ENCODE measurements at places on chromosomes 1 and 21.
A peak's percentile ranks its signal among the peaks of the same experiment; 100 is the strongest.

DNA sequence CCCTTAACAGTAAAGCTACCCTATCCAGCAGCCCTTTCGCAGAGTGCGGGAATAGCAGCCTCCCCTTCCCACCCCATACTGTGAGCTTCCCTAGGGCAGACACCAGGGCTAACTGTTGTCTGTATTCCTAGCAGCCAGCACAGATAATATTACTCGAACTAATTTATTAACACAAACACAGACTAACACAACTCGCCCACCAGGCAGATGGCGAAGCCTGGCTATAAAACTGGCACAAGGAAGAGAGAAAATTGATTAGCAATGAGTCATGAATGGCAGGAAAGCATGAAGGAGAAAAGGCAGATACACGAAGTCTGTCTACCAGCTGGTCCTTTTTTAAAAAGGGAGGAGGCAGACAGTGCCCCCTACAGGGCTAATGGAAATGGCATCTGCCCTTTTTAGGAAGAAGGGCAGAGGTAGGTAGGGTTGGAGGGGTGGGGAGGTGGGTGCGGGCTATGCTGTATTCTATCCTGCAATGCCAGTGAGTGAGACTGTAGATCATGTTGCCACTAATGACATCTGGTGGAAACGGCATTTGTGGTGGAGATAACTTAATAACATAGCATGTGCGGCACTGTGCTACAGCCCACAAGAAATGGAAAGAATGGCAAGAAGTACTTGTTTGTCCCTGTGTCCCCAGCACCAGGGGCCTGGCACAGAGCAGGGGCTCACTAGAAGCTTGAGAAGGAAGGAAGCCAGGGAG is 30.6 kb upstream of the CTPS1 start:
- no peak for DNase-seq

DNA sequence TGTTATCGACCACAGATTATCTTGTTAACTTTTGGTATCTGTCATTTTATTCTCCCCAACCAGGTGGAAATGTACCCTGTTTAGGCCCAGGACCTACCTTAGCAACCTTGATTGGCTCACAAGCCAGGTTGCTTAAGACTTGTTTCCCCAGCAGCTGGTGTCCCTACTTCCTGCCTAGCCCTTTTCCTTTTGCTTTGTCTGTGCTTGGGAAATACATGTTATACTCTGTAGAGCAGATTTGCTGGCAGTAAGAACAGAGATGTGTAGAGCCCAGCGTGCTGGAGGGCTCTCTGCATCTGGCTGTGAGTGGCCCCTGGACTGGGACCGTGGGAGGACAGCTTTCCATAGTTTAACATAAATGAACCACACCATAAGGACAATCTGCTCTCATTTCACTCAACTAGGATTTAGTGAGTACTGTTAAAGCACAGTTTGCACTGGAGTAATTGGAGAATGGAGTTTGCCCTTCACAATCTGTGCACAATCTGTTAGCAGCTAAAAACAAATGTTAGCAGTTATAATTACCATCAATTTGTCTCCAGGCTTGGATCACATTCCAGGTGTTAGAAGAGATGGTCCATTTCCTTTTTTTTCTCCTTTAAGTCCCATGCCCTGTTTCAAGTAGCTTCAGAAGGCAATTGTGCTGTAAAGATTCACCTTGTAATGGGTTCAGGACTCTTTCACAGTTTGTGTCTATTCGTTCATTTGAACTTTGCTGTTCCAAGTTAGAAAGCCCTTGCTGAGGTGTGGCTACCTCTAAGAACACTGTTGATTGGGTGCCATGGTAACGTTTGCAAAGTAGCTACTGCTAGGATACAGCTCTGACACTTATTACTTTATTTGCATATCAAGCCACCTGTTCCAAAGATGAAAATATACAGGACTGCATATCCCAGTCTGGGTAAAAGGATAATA is at the start of gene APOBEC4:
TSS of gene APOBEC4 (minus strand) at position 770 of the 915 bp plus-strand sequence. CDS start 4,535 bp downstream, outside the sequence.
- DNase-seq, result no peak

DNA sequence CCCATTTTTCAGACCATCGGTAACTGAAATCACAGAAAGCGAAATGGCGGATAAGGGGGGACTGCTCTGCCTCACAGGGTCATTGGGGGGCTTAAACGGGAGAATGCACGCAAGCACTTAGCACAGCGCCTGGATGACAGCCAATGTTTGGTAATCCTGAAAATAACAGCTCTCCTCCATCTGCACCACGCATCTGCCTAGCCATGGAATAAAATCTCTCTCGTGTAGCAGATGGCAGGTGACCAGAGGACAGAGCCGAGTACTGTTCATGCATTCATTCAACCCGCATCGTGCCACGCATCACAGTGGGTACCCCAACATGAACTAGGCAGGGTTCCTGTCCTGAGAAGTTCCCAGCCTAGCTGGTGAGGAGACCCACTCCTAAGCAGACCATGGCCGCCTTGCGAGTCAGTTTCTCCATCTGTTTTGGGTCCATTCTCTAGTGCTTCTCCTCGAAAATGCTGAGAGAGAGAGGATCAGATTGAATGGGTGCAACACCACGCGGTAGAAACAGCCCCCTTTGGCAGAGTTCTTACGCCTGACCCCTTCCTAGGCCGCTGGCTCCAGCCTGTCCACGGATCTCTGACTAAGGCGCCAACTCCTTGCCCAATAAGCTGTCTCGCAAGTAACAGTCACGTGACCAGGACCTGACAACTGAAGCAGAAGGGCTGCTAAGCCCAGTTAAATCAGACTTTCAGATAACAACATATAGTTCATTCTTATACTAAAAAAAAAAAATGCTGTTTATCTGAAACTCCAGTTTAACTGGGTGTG is 7.3 kb downstream of the SLC1A7 start:
- no peak for DNase-seq

- no peak for DNase-seq
These were observed 12.2 kb upstream of the SPEN start for GRCh38 chr1:15835205-15835740.

DNA sequence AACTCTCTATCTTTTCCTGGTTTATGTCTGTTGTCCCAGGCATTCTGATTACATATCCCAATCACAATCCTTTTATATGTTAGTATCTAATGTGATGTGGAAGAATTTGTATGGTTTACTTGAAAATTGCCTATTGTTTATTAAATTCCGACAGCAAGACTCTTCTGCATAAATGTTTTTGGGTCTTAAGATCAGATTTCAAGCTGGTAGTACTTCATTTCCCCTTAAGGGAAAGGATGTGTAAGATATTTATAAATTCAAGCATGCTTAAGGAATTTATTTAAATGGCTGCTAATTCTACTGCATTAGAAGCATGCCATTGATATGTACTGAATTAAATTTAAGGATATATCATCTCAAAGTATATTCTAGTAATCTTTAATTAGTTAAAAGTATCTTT is 20.4 kb upstream of the GPR88 start:
- DNase-seq, result no peak

GRCh38 chr1:224298346-224299330 is 31.3 kb downstream of the NVL start:
- DNase-seq, result no peak

GRCh38 chr1:114715952-114716303 is 643 bp downstream of the NRAS start:
- no peak for DNase-seq

- DNase-seq, result no peak
These were observed 12.9 kb upstream of the FNBP1L start for GRCh38 chr1:93434987-93435386.

DNA sequence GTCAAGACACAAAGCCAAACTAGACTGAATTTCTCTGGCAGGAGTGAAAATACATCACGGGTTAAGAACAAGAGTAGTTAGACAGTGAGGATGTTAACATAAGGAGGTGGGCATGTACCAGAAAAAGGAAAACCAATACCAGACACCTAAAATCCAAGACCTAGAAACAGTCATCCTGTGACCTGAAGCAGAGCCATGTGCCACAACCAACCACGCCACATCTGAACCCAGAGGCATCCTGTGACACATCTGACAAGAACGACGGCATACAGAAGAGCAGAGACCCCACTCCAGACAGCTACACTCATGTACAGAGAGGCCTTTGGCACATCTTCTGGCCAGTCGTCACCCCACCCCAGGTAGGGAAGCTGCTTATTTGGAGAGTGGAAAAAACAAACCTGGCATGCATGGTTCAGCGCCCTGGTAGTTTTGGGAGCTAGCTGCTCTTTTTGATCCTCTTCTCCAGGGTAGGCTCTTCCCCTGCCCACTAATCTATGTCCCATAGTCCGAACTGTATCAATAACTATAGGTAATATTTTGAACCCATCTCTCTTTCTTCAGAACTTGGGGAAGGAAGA is 72.1 kb downstream of the SLC45A1 start:
- DNase-seq, result no peak

DNA sequence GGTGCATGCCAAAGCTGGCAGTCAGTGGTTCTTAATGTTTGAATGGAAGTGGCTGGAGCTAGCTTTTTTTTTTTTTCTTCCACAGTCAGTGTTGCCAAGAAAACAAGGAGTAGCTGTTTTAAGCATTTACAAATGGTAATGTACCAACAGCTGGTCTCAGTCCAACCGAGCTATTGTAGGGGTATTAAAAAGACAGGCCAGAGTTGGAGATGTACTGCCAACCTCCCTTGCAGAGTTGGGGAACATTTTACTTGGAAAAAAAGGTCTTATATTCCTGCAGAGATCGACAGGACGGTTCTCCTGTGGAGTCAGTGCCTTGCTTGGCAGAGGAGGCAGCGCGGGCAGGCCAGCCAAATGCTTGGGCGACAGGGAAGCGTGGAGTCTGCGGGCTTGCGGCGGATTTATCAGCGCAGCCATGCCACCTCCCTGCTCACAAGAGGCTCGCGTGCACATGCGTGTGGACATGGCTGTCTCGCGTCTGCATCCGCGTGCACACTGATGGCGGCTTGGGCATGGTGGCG is 338.1 kb downstream of the RPS6KC1 start:
- DNase-seq, result no peak

DNA sequence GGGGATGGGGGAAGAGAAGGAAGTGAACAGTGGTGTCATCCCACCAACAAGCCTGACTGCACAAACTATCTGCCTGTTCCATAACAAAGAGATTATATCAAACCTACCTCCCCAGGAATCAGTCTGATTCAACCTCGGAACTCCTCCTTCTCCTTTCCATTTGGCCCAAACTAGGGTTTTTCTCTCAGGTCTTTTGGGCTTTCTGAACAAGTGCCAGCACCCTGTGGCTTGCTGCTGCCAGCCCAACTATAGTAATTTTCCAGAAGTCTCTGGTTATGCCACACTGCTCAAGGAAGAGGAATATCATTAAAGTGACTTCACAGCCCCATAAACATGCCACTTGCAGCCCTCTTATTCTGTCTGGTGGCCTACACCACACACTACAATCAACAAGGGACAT is 70.5 kb downstream of the RGS7 start:
- DNase-seq, result no peak

DNA sequence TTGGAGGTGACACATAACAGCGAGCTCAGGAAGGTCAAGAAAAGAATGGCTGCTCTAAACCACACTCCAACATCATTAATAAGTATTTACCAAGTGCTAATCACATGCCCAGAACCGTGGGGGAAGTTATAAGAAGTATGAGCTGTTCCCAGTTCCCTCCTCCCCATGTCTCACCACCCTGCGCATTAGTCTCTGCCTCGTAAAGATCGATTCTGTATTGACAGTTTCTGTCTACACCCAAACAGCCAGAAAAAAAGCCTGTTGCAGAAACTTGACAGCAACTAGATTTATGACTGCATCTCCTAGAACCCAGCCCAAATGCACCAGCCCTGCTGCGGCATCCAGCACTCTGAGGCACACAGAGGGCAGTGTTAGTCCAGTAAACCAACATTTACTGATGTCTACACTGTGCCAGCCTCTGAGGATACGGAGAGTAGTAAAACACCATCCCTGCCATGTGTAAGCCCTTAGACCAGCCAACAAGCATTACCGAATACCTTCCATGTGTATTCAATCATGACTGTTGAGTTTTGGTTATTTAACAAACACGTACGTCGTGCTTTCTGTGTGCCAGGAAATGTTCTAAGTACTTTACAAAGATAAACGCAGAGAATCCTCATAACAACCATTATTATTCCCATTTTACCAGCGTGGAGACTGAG is 63.6 kb upstream of the ZBTB40 start:
- no peak for DNase-seq

- no peak for DNase-seq
These were observed 23.2 kb downstream of the ITGB2 start for GRCh38 chr21:44897326-44898010.

GRCh38 chr1:25799352-25799934 is 550 bp upstream of the SELENON start:
- no peak for DNase-seq

GRCh38 chr1:207981976-207982375 is 71.1 kb upstream of the CD34 start:
- DNase-seq, result peak; percentile 34

- no peak for DNase-seq
These were observed 34.9 kb downstream of the CHML start for GRCh38 chr1:241605146-241605805.

DNA sequence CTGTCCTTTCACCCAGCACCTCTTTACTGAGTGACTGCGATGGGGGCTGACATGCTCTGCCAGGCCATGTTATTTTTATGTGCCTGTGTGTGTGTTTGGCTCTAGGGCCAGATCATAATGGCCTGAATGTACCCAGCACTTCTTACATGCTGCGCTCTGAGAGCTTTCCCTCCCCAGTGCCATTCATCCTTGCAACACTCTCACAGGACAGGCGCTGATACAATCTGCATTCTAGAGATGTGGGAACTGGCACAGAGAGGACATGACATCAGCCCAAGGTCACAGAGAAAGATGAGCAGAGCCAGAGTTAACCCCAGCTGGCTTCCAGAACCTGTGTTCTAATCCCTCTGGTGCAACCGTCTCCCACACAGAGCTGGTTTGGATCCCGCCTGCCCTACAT is 54.5 kb downstream of the ARHGEF10L start:
- no peak for DNase-seq

GRCh38 chr1:101451888-101452287 is 215.1 kb downstream of the S1PR1 start:
- DNase-seq, result no peak

GRCh38 chr1:171379846-171380245 is 65.9 kb downstream of the FMO4 start:
- DNase-seq, result no peak

DNA sequence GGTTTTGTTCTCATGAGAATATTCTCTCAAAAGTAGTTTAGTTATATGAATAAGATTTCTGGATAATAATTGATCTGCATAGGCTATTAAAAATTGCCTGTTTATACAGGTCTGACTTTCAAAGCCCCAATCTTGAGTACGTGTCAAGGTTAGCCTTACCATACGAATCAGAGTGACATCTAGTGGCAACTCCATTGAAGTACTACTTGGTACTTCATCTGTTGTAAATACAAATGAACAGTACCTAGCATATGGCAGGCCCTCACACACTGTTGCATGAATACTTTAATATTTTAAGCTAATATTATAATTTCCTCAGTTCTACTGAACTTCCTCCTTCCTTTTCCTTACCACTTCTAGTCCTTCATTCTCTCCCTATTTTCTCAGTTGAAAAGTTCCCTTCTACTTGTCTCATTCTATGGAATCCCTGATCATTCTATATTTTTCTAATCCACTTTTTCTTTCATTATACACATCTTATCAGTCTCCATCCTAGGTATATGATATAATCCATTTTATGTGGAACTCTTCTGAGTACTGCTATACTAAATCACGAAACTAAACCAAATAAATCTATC is 101.2 kb downstream of the AKT3 start:
- no peak for DNase-seq

- no peak for DNase-seq
These were observed 1.2 kb downstream of the ADAMTSL4 start for GRCh38 chr1:150550222-150551050.

- no peak for DNase-seq
These were observed 35.2 kb upstream of the MAGOH start for GRCh38 chr1:53273526-53273925.
